Activated naive CD4-positive, alpha-beta T cell treated with anti-CD3 and anti-CD28 coated beads, Interleukin-2, amount 50 U/mL, for 72 hours (primary cell): ENCODE measurements at places on chromosomes 11 and 22. TPM values are rescaled to one million over a fixed set of nuclear protein-coding genes. Genes with fewer than 3 reads are reported as not detected.
A peak's percentile ranks its signal among the peaks of the same experiment; 100 is the strongest.

- no peak for DNase-seq
Measured at GRCh38 chr11:127217452-127218274, 217.1 kb upstream of the KIRREL3 start.

The SYT13 gene
- total RNA-seq: not detected

GRCh38 chr22:24565077-24565476, 9.3 kb downstream of the SNRPD3 start:
- DNase-seq: no peak

DNA sequence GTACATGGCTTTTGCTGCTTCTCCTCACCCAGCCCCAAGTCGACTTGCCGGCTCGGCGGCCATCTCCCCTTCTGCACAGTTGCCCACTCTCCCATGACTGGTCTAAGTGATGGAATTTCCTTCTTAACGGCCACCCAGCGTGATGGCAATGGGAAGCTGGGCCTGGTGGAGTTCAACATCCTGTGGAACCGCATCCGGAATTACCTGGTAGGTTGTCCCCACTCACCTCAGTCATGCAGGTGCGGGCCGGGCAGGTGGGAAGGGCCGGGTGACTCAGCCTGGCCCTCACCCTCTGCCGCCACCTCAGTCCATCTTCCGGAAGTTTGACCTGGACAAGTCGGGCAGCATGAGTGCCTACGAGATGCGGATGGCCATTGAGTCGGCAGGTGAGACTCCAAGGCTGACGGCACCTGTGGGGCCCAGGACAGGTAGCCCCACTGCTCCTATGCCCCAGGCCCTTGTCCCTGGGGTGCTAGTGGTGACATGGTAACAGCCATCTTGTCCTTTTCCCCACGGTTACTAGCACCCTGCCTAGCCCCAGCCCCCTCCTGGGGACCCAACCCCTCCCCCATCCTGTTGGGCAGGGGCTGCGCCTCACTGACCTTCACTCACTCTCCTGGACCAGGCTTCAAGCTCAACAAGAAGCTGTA, 28.1 kb downstream of the CAPN1 start:
- DNase-seq: no peak

- DNase-seq: no peak
Measured at GRCh38 chr11:100563541-100564280, 123.4 kb upstream of the ARHGAP42 start.

GRCh38 chr22:46110215-46110614, 40.1 kb upstream of the PPARA start:
- DNase-seq: no peak

GRCh38 chr11:106426696-106427095, 349.2 kb downstream of the AASDHPPT start:
- no peak for DNase-seq

The SCGB1C1 gene
- total RNA-seq: not detected

DNA sequence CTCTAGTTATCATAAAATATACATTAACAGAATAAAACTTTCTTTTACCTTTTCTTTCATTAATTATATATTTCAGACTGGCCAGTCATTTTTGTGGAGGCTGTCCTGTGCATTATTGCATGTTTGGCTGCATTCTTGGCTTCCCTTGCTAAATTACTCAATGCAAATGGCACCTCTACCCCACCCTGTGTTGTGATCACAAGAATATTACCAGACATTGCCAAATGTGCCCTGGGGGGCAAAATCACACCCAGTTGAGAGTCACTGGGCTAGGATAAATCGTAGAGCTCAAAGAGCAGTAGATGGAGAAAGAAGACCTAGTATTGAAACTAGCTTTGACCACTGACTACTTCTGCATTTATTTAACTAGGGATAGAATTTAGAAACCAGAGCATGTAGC, 1257.8 kb upstream of the TENM4 start:
- DNase-seq: no peak

DNA sequence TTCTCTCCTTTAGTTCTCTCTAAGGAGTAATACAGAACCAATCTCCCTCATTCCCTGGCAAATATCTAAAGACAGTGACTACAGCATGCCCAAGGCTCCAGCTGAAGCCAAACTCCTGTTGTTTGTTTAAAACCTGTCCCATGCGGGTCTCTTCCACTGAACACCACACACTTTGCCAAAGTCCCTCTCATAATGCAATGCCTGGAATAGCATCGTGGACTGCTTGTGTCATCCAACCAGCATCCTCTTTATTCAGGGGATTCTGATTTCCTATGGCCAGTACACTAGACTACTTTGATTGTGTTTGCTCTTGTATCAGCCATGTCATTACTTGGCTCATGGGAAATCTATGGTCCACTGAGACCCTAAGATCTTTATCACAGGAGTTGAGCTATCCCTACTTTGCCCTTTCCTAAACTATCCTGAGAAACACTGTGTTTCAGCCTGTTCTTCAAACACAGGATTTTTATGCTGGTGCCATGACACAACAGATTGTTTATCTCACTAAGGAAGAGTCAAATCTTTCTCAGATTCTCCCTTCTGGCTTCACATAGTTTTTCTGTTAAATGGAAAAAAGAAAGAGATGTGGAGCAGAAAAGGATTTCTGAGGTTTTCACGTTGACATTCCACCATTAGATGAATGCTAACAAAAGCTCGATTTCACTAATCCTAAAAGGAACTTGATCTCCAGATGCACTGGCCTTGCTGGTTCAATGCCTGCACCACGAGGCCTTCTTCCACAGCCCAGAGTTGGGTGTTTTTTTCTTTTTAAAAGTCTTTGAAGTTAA, 15.9 kb upstream of the IRAG1 start:
- no peak for DNase-seq

GRCh38 chr11:11760838-11761237, 80.9 kb upstream of the USP47 start:
- DNase-seq: no peak

- DNase-seq: peak; percentile 42
Measured at GRCh38 chr22:23060612-23061400, 9.5 kb upstream of the GNAZ start.

The CRYBB1 gene
- total RNA-seq: not detected

DNA sequence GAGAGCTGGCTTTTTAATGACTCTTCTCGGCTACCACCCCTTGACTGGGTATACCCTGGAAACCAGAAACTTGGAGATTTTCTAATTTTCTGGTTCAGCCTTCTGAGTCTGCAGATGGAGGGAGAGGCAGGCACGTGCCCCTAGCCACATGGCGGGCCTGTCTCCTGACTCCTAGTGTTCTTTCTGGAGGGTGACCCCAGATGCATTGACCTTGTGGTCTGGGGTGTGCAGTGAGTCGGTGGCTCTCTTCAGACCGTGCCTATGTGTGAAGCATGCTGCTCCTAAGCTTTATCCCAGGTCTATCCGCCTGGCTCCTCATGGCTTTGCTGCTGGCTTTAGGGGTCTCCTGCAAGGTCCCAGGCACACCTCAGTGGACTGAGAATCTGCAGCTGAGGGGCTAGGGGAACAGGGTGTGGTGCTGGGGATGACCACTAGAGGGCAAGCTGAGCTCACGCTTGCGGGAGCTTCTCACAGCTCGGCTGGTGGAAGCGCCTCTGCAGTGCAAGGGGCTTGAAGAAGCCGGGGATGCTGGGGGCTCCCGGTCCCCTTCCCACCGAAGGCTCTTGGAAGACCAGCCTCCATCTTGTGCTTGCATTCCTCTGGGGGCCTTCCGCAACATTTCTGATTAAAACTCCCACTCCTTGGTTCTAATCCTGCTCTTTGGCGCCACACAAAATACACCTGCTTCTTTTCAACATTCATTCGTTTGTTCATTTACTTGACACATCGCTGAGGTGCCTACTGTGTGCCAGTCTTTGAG, 51.8 kb downstream of the OTOG start:
- peak; percentile 79 for DNase-seq

The SCGB2A2 gene
- total RNA-seq: not detected

The PCNX3 gene
- total RNA-seq: 48.1 TPM

DNA sequence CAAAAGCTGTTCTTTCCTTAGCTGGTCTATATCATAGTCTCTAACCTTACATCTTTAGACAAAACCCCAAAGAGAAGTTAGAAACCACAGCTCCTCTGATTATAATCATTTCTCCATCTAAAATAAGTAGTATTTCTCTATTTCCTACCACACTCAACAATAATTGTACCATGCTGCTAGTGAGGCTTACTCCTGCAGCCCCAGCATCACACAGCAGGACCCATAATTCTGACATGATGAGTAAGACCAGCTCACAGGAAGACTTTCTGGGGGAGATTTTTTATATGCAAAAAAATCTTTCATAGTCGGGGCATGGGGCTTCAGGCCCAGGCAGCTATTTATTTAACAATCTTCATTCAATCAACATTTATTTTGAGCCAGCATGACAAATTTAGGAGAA, 441.6 kb downstream of the DYNC2H1 start:
- DNase-seq: no peak

DNA sequence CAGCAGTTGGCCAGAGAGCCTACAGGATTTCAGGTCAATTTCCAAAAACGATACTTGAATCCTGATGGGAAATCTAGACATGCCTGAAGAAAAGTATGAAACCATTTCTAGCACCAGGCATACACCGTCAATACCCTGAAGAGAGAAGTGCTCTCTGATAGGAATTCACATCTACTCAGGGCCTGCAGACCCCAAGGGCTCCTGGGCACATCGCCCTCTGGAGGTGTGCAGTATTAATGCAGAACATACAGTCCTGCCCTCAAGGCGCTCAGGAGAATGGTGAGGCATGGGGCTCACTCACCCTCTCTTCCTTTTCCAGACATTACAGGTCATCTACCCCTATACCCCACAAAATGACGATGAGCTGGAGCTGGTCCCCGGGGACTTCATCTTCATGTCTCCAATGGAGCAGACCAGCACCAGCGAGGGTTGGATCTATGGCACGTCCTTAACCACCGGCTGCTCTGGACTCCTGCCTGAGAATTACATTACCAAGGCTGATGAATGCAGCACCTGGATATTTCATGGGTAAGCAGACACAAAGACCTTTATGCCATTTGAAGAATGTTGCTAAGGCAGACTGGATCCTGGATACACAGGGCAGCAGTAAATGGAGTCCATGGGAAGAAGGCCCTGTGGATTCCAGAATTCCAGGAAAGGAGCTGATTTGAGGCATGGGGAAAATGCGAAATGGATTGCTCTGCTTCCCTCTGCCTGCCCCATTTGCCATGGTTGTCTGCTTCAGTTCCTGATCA, 49.3 kb upstream of the CRTAM start:
- DNase-seq: no peak

The FERMT3 gene
- 142 TPM for total RNA-seq
